Activated CD4-positive, alpha-beta T cell treated with anti-CD3 and anti-CD28 coated beads, Interleukin-2, amount 50 U/mL, for 1 hour (primary cell): ENCODE measurements at places on chromosomes 6 and 20.

DNA sequence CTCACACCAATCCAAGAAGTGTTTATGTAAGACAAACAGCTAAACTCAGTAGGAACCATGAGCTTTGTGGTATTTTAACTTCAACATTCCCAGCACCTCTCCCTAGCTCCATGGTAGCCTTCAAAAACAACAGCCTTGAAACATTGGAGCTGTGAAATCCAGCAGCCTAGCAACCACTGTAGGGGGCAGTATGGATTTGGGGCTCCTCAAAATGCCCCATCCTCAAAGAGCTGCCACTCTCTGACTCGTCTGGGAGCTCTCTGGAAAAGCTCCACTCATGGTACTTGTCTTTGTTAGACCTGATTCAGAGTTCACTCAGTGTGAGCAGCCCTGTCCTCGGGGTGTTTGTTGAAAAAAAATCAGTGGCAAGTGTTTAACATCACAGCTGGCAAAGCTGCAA, 82.9 kb downstream of the KIF6 start:
- DNase-seq = no peak

DNA sequence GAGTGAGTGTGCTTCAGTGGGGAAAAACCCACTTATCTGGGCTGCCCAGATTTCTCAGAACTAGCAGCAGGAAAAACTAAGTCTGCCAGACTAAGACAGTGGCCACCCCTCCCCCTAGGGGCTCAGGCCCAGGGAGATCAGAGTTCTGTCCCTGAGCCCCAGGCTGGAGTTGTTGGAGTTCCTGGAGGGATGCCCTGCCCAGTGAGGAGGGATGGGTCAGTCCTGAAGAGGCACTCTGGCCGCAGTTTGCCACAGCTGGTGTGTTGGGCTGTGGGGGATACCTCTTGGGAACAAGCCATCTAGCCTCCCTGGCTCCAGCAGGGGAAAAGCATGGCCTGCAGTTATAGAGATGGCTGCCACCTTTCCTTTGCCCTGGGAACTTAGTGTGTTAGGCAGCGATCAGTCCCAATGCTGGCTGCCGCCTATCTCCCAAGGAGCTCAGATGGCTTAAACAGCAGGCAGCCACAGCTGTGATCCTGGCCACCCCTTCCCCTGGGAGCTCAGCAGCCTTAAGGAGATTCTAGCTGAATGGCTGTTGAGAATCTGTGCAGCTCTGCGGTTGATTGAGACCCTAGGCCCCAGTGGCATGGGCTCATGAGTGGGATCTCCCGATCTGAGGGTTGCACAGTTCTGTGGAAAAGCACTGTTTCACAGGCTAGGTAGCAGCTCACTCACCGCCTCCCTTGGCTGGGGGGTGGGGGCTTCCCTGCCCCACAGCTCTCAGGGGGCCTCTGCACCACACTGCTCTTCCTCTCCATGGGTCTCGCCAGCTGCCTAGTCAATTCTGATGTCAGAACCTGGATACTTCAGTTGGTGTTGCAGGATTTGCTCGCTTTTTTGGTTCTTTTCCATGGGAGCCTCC, 13.2 kb downstream of the SIRPG start:
- DNase-seq = no peak

- no peak for DNase-seq
Measured at GRCh38 chr20:61957961-61958715, 107.5 kb downstream of the TAF4 start.

GRCh38 chr6:35181933-35182612, 31.7 kb upstream of the SCUBE3 start:
- DNase-seq = no peak

DNA sequence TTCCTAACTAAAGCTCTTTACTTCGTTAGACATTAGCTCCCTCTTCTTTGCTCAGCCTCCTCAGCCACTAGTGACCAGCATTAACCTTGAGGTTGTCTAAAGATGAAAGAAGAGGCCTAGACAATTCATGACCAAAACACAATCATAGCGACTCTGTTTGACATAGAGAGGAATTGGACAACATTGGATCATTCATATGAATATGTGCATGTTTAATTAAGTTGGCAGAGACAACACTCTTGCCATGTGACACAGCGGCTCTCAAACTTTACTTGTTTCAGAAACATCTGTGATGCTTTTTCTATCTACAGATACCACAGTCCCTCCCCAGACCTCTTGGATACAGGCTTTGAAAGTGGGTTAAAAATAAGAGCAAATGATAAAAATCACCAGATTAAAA, 81.7 kb downstream of the LINC00237 start:
- DNase-seq = no peak
